Natural killer cell (primary cell): ENCODE measurements at places on chromosomes 7 and 10.

- H3K36me3 ChIP-seq = no peaks in the 10 kb centered on the region
- peaks cover 21% of the 10 kb centered on the region for H3K4me1 ChIP-seq
- DNase-seq = no peak
- H3K27ac ChIP-seq = no peak overlapping the region
These were observed 35.8 kb downstream of the AIFM2 start for GRCh38 chr10:70096705-70097420.

GRCh38 chr7:81267508-81267907 is 348.7 kb upstream of the SEMA3C start:
- no peaks in the 10 kb centered on the region for H3K27me3 ChIP-seq
- H3K4me3 ChIP-seq = no peak overlapping the region
- no peak for DNase-seq
- no peak overlapping the region for H3K27ac ChIP-seq
- H3K4me1 ChIP-seq = no peaks in the 10 kb centered on the region

GRCh38 chr7:50564171-50564570 is 1.0 kb downstream of the DDC start:
- H3K36me3 ChIP-seq = no peaks in the 10 kb centered on the region
- no peaks in the 10 kb centered on the region for H3K27me3 ChIP-seq
- H3K4me3 ChIP-seq = no peak overlapping the region
- no peaks in the 10 kb centered on the region for H3K4me1 ChIP-seq

DNA sequence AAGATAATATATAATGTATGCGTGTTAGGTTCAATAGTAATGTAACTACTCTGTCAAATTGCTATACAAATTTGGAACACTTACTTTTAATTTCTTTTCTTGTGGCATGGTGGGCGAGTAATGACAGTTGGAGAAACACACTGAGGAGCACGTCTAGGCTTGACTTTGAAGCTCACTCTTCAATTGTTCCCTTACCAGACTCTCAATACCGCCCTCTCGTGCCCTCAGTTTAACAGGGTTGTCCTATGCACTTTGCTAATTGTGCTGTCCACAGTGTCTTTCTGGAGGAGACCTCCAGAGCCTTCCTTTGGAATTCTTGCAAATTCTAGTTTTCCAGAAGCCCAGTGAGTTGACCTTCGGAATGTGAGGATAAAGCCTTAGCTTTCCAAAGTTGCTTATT is 107.2 kb upstream of the RELN start:
- no peak overlapping the region for H3K27ac ChIP-seq
- H3K4me3 ChIP-seq = no peak overlapping the region
- no peaks in the 10 kb centered on the region for H3K27me3 ChIP-seq
- no peaks in the 10 kb centered on the region for H3K36me3 ChIP-seq
- no peak for DNase-seq
- no peaks in the 10 kb centered on the region for H3K4me1 ChIP-seq

DNA sequence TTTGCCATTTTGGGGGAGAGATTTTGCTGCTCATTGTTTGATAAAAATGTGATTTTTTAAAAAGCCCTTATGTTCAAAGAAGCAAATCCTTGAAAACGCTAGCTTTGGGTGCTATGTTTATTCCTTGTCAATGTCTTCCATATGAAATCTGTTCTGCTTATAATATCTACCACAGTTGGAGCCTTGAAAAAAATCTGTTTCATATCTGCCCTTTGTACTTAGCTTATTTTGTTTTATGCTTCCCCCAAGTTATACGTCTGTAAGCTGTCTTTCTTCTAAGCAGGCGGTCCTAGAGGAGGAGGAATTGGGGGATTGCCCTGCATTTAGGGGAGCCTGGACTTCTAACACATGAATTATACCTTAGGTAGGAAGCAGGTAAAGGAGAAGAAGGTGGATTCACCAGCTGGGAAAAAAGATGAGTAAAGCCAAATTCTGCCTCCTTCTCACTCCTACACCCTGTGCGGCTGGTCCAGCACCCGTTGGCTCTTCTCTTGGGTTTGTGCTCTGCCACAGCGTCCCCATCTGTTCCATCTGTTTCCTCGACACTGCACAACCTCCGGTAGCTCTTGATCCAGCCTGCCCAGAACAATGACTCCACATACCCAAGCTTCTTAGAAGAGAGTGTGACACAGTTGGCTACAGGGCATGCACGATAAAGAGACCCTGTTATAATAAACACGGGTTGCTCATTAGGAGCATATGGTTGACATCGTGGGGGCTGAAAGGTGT is 31.9 kb upstream of the NEUROD6 start:
- H3K4me3 ChIP-seq = no peak overlapping the region
- no peak for DNase-seq
- H3K27me3 ChIP-seq = no peaks in the 10 kb centered on the region
- H3K27ac ChIP-seq = no peak overlapping the region
- no peaks in the 10 kb centered on the region for H3K36me3 ChIP-seq
- no peaks in the 10 kb centered on the region for H3K4me1 ChIP-seq

- no peak for DNase-seq
- no peak overlapping the region for H3K27ac ChIP-seq
- no peaks in the 10 kb centered on the region for H3K27me3 ChIP-seq
These were observed 386.8 kb upstream of the POT1 start for GRCh38 chr7:125316466-125316865.

- no peaks in the 10 kb centered on the region for H3K36me3 ChIP-seq
- no peak overlapping the region for H3K4me3 ChIP-seq
- H3K4me1 ChIP-seq = peaks cover 6% of the 10 kb centered on the region
- no peak overlapping the region for H3K27ac ChIP-seq
- no peak for DNase-seq
- no peaks in the 10 kb centered on the region for H3K27me3 ChIP-seq
These were observed 255.6 kb upstream of the BMPER start for GRCh38 chr7:33649476-33650441.

- H3K4me3 ChIP-seq = no peak overlapping the region
- no peak for DNase-seq
- H3K27me3 ChIP-seq = no peaks in the 10 kb centered on the region
- H3K4me1 ChIP-seq = peaks cover 35% of the 10 kb centered on the region
- H3K27ac ChIP-seq = no peak overlapping the region
- peaks cover 5% of the 10 kb centered on the region for H3K36me3 ChIP-seq
These were observed 26.8 kb downstream of the VOPP1 start for GRCh38 chr7:55545496-55545895.

DNA sequence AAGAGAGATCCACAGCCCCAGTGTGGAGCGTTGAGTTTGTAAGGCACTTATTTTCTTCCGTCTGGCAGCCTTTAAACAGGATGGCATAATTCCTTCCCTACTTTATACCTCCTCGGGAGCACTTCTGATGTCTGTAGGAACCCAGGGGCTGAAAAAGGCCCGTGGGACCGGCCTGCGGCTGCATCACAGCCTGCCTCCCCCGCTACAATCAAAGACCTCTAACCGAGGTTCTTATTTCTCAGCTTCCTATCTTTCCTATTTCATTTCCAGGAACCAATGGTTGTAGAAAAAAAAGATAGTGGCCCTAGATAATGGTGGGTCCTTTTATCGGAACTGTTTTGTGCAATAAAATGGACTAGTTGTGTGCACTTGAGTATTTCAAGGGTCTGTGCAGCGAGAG is 4.1 kb upstream of the CTBP2 start:
- peaks cover 6% of the 10 kb centered on the region for H3K4me1 ChIP-seq
- no peaks in the 10 kb centered on the region for H3K36me3 ChIP-seq
- DNase-seq = no peak
- no peak overlapping the region for H3K4me3 ChIP-seq

- H3K27ac ChIP-seq = no peak overlapping the region
- H3K4me3 ChIP-seq = no peak overlapping the region
- no peaks in the 10 kb centered on the region for H3K36me3 ChIP-seq
- H3K4me1 ChIP-seq = no peaks in the 10 kb centered on the region
- DNase-seq = no peak
- peaks cover 17% of the 10 kb centered on the region for H3K27me3 ChIP-seq
These were observed 61.6 kb downstream of the LSM5 start for GRCh38 chr7:32428546-32428945.

DNA sequence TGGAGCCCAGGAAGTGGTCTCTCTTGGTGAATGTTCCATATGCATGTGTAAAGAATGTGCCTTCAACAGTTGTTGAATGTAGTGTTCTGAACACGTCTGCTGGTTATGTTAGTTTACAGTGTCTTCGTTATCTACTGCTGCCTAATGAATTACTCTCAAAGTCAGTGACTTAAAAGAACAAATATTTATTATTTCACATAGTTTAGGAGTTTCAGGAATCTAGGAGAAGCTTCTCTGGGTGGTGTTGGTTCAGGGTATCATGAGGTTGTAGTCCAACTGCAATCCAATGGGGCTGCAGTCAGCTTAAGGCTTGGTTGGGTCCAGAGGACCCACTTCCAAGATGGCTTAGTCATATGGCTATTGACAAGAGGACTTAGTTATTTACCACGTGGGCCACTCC is 36.6 kb upstream of the IGFBP3 start:
- no peaks in the 10 kb centered on the region for H3K27me3 ChIP-seq
- H3K27ac ChIP-seq = no peak overlapping the region
- H3K4me3 ChIP-seq = no peak overlapping the region
- H3K4me1 ChIP-seq = no peaks in the 10 kb centered on the region
- no peaks in the 10 kb centered on the region for H3K36me3 ChIP-seq
- DNase-seq = no peak

DNA sequence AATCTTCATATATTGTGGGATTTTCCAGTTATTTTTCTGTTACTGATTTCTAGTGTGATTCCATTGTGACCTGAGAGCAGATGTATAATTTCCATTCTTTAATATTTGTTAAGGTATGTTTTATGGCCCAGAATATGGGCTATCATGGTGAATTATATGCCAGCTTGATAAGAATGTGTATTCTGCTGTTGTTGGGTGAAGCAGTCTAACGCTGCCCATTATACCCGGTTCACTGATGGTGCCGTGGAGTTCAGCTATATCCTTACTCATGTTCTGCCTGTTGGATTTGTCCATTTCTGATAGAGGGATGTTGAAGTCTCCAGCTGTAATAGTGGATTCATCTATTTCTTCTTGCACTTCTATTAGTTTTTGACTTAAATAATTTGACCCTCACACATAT is 41.7 kb downstream of the DYNC2I1 start:
- no peaks in the 10 kb centered on the region for H3K4me1 ChIP-seq
- H3K36me3 ChIP-seq = peaks cover 13% of the 10 kb centered on the region
- DNase-seq = no peak
- H3K27ac ChIP-seq = no peak overlapping the region
- H3K4me3 ChIP-seq = no peak overlapping the region
- H3K27me3 ChIP-seq = no peaks in the 10 kb centered on the region

- H3K27ac ChIP-seq = no peak overlapping the region
- H3K4me1 ChIP-seq = peaks cover 3% of the 10 kb centered on the region
These were observed 55.0 kb downstream of the WAC start for GRCh38 chr10:28587970-28588290.

- DNase-seq = peak; percentile 37
- H3K4me3 ChIP-seq = no peak overlapping the region
- peaks cover 27% of the 10 kb centered on the region for H3K4me1 ChIP-seq
- H3K27ac ChIP-seq = peak overlapping the region; percentile 14
These were observed 1.2 kb downstream of the COX19 start for GRCh38 chr7:974172-974571.

- peaks cover 24% of the 10 kb centered on the region for H3K36me3 ChIP-seq
- no peak overlapping the region for H3K4me3 ChIP-seq
- H3K4me1 ChIP-seq = no peaks in the 10 kb centered on the region
- no peak for DNase-seq
These were observed 4.7 kb downstream of the ECD start for GRCh38 chr10:73163096-73163495.

GRCh38 chr7:140509789-140510188 is 30.5 kb upstream of the MKRN1 start:
- peaks cover 6% of the 10 kb centered on the region for H3K4me1 ChIP-seq
- DNase-seq = no peak
- H3K4me3 ChIP-seq = no peak overlapping the region
- H3K36me3 ChIP-seq = no peaks in the 10 kb centered on the region

DNA sequence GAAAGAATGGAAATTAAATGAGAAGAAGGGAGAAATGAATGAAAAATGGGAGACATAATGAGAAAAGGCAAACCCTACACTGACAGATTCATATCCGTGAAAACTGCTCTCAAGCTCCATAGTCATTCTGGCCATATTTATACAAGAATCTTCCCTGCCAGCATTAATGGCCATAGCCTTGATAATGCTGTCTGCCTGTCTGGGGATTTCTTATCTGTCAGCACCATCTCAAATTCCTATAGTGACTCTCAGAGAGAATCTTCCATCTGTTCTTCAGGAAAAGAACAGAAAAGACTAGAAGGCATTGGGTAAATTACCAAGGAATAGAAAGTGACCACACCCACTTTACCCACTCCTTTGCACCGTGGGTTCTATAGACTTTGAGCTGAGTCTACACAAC is 295.9 kb downstream of the PLXNA4 start:
- H3K4me1 ChIP-seq = no peaks in the 10 kb centered on the region
- H3K27ac ChIP-seq = no peak overlapping the region
- no peak overlapping the region for H3K4me3 ChIP-seq
- no peaks in the 10 kb centered on the region for H3K36me3 ChIP-seq
- no peak for DNase-seq

GRCh38 chr7:134885967-134886352 is 100.3 kb upstream of the AGBL3 start:
- DNase-seq = no peak
- no peak overlapping the region for H3K27ac ChIP-seq
- H3K4me1 ChIP-seq = no peaks in the 10 kb centered on the region
- no peaks in the 10 kb centered on the region for H3K27me3 ChIP-seq

DNA sequence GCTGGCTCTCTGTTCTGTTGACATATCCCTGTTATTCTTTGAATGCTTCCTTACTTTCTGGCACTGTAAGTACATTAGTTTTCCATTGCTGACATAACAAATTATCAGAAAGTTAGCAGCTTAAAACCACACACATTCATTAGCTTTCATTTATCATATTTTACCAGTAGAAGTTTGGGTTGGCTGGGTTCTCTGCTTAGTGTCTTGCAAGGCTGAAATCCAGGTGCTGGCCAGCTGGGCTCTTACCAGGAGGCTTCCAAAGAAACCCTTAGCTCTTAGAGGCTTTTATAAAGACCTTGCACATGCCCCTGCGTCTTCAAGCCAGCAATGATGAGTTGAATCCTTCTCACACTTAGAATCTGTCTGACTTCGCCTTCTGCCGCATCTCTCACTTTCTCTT is 160.6 kb downstream of the MLLT10 start:
- no peaks in the 10 kb centered on the region for H3K27me3 ChIP-seq
- H3K27ac ChIP-seq = no peak overlapping the region
- no peaks in the 10 kb centered on the region for H3K4me1 ChIP-seq
- H3K36me3 ChIP-seq = peaks cover 3% of the 10 kb centered on the region
- no peak overlapping the region for H3K4me3 ChIP-seq

- no peaks in the 10 kb centered on the region for H3K27me3 ChIP-seq
- no peak overlapping the region for H3K27ac ChIP-seq
- H3K4me1 ChIP-seq = peaks cover 4% of the 10 kb centered on the region
- no peak for DNase-seq
These were observed 96.4 kb downstream of the FAS start for GRCh38 chr10:89086801-89087521.
